ENCODE measurements at places on chromosomes 2 and 18.

DNA sequence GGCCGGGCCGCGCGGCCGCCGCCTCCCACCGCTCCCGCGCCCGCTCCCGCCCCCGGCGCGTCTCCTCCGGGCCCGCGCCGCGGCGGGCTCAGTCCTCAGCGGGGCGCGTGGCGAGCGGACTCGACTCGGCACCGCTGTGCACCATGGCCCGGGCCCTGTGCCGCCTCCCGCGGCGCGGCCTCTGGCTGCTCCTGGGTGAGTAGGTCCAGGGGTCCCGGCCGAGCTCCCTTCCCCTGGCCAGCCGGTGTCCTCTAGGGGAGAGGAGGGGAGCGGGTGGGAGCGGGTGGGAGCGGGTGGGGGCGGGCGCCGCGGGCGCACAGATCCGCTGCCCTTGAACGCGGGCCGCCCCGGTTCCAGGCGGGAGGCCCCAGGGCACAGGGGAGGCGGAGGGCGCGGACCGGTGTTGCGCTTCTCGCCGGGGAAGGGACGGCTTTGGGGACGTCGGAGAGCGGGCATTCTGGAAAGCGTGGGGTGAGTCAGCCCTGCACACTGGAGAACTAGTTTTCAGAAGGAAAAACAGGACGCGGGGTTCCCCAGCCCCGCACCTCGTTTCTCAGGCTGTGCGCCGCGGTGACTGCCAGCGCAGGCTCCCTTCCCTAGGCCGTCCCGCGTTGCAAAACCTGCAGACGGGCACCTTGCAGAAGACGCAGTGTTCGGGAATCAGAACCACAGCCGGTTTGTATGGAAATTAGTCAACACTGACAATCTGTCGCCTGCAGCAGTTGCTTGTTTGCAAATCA lies at the start of gene RAMP1:
TSS of gene RAMP1 (plus strand) at position 91 of the 740 bp plus-strand sequence. CDS start at position 144, 53 bp downstream.
- DNase-seq: no peak

DNA sequence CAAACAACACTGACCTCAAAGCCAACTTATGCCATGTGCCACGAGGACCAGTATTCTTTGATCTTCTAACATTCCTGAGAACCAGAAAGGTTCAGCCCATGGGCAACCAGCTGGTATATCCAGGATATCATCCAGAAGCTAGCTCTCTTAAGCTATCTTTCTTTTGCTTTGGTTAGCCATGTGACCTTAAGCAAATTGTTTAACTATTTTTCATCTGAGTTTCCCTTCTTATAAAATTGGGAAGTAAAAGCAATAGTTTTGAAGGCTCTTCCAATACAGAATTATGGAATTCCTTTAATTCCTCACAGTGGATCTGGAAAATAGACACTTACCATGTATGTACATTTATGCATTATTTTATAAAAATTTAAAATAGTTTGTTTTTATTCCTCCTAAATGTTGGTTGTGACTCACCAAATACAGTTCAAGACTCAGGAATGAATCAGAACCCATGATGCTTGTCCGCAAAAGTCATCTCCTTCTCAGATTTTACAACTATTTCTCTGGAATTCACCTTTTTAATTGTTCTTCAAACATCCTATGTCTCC lies 435.7 kb downstream of the ZEB2 start:
- DNase-seq: no peak

- DNase-seq: no peak
Observed at GRCh38 chr18:22848615-22849014, 84.5 kb upstream of the RBBP8 start.

DNA sequence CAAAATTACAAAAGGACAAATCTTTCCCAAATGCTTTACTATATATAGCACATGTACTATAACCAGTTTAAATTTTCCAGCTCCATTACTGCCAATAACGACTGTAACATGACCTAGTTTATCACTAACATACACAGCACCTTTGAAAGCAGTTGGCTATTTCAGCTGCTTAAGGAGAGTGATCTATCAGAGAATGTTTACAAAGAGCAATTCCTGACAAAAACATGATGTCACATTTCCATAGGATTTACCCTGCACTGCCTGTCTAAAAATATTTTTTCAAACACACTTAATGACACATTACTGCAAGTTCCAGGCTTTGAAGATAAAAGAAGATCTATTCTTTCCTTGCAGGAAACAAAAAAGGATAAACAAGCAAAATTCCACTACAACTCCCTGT lies 40.6 kb downstream of the ZNF516 start:
- no peak for DNase-seq

DNA sequence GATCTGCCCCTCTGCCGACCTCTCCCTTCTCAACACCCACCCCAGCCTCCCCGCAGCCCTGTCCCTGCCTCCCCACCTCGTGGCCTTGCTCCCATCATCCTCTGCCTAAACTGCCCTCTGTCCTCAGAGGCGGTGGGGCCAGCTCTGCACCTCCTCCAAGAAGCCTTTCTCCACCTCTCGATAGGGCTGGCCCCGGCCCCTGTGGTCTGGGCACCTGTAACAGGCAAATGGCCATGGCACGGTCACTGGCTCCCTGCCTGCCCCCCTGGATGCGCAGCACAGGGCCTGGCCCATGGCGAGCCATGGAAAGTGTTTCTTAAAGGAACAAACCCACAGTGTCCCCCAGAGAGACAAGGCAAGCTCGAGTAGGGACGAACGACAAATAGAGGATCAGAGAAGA lies 42.0 kb downstream of the MYO7B start:
- DNase-seq: no peak

- no peak for DNase-seq
Observed at GRCh38 chr2:66024391-66024790, 410.5 kb upstream of the MEIS1 start.

GRCh38 chr2:238700117-238700457 lies 147.8 kb upstream of the TWIST2 start:
- no peak for DNase-seq

DNA sequence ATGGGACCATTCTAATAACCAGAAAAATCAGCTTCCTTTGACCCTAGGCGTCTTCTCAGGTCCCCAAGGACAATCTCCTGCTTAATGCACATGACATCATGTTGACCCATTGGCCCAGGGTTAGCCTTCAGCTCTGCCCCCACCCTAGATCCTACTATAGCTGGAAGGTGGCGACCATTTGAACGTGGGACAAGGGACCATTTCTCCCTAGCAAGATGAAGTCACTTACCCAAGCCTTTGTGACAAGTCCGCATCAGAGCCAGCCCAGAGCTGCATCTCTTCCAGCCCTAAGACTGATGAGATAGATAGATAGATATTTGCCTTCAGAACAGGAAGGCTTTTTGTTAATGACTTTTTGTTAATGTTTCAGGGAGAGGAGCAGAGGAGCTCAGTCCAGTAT lies 28.2 kb upstream of the TAF1B start:
- DNase-seq: no peak

DNA sequence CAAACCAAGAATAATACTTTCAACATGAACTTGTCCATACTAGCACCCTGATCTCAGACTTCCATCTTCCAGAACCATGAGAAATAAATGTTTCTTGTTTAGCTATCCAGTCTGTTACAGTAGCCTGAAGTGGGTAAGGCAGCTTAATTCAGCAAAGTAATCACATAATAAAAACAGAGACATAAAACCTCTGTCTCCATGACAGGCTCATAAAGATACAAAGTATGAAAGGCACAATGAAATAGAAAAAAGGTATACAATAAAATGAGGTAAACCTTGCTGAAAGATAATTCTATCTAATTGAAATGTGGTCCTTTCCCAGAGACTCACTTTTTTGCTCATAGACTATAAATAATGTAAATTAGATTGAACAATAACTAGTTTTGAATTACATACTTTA lies 46.7 kb upstream of the WDR75 start:
- no peak for DNase-seq

DNA sequence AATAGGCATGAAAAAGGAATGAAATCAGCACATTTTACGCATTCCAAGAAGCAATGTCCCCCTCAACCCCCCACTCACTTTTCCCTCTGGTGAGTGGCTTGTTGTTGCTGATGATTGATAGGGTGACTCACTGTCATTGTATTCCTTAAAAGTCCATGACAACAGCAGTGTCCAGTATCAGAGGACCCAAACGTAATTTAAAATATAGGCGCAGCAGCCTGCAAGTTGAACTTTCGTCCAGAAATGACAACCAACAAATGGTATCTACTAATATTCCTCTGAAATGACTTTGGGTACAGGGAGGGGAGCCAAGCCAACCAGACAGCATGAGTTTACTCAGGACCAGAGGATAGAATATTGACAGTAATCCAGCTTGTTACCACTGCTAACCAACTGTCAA lies 182.9 kb upstream of the SIX3 start:
- no peak for DNase-seq

- no peak for DNase-seq
Observed at GRCh38 chr2:98245491-98245890, 100.8 kb upstream of the CNGA3 start.

DNA sequence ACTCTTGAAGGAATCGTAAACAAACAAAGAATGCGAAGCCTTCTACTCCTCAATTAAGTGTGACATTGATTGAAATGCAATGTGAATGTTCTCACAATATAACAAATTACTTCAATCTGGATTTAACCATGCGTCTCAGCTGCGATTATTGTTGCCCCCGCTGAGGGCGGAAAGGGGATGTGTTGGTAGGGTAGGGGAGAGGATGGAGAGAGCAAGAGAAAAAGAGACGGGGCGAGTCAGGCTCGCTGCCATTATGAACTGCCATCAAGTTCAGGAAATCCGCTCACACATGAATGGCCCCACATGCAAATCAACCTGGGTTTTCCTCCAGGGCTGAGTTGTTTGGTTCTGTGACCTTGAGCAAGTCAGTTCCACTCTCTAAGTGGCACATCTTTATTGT lies 129.8 kb downstream of the PXDN start:
- no peak for DNase-seq

GRCh38 chr2:233389601-233390125 lies 35.4 kb downstream of the DGKD start:
- no peak for DNase-seq

DNA sequence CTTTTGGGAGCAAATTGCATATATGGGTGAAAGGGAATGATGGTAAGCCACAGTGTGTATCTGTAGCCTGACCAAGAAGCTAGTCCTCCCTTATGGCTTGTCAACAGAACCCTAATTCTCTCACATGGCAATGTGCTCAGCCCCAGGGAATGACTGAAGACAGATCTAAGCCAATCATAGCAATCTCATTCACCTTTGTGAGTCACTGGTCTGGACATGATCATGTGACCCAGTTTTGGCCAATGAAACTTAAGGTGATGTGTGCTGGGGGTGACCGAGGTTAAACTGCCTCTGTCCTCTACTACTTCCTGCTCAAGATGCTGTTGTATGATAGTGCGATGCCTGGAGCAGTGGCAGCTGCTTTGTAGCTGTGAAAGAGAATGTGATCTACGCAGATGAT lies 491.2 kb upstream of the HS6ST1 start:
- DNase-seq: no peak
